ENCODE measurements at places on chromosomes 12 and 14.

- peak; percentile 4 for DNase-seq
Observed at GRCh38 chr14:105890474-105891220, 364.3 kb downstream of the TMEM121 start.

DNA sequence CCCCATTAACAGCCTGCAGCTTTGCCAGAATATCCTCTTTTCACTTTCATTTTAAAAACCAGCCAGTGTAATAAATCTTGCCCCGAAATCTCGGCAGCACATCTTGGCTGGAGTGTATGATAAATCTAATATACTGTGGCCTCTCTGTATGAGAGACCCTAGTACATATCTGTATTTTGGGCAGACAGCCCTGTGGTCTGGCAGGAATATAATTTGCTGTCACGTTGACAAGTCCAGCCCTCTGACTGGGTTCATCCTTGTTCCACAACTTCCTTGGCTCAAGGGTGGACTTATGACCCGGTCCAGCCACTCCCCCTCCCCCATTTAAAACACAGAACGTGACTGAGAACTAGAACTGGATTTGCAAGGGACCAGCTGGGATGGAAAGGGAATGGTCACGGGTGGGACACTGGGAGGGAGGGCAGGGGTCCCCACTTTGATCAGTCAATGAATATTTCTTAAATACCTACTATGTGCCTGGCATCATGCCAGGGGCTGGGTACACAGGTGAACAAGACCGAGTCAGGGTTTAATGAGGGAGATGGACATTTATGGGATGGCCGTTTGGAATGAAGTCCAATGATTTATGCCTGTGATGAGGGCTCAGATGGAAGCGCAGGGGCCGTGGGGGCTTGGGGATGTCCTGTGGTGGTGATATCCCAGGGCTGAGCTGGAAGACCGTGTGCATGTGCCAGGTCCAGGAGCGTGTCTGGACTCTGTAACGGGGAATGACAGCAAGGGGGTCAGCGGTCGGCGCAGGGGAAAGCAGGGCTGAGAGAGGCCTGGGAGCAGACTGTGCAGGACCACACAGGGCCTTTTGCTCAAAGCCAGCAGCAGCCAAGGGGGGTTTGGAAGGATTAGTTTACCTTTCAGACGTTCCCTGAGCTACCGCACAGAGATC lies 190.5 kb downstream of the PHETA1 start:
- DNase-seq: no peak

GRCh38 chr14:92482621-92483319 lies 30.8 kb upstream of the RIN3 start:
- DNase-seq: no peak

- DNase-seq: no peak
Observed at GRCh38 chr12:107109726-107110719, 16.7 kb upstream of the CRY1 start.

DNA sequence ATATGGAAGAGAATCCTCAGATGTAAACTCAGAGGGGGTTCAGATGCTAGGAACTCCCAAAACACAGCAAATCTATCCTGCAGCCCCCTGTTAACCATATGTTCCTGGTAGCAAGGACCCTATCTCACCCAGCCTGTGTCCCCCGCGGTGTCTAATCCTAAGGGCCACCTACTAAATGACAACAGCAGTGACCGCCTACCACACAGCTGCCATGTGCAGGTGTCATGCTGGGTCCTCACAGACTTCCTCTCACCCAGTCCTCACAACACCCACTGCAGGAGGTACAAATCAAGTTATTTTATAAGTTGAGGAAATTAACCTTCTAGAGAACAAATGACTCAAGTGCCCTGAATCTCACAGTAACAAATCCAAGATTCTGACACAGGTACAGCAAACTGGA lies 73.9 kb downstream of the ITPK1 start:
- no peak for DNase-seq

DNA sequence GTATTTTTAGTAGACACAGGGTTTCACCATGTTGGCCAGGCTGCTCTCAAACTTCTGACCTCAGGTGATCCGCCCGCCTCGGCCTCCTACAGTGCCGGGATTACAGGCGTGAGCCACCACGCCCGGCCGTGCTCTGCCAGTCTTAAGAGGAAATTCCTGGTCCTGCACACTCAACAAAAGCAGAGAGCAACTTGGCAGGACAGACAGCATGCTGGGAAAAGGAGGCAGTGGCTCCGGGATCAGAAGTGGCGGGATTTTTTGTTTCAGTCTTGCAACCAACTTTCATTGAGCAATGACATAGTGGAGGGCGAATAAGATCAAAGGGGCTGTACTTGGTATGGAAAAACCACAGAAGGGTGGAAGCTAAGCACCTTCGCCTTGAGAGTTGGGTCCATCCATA lies 2.1 kb downstream of the CKAP4 start:
- no peak for DNase-seq

DNA sequence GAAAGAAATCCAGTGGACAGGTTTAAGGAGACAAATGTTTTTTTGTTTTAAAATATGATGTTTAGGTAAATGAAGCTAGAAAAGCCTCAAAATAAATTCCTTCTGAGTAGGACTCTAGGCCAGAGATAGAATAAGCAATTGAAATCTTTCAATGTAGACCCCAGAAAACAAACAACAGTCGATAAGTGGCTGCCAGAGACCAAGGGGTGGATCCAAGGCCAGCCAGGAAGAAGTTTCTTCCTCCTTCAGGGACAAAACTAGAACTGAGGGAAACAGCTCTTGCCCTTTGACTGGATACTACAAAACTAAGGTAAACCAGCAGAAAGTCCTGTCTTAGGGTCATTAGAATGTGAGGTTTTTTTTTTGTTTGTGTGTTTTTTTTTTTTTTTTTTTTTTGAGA lies 481.6 kb downstream of the RAD51B start:
- DNase-seq: no peak

DNA sequence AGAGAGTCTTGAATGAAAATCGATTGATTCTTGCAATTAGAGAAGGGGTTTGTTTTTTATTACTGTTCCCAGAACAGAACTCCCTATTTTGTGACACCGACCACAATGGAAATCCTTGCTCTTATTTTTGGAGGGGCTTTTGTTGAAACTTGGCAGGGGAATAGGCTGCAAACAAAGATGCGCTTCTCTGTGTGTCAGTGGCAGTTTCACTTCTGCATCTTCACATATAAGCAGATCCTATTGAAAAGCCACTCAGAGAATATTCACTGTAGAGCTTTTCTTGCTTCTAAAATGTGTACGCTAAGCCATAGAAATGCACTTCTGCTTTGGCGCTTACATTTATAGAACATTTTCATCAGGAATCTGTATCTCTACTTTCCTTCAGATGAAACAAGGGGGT lies 1822.4 kb upstream of the SEL1L start:
- DNase-seq: no peak

DNA sequence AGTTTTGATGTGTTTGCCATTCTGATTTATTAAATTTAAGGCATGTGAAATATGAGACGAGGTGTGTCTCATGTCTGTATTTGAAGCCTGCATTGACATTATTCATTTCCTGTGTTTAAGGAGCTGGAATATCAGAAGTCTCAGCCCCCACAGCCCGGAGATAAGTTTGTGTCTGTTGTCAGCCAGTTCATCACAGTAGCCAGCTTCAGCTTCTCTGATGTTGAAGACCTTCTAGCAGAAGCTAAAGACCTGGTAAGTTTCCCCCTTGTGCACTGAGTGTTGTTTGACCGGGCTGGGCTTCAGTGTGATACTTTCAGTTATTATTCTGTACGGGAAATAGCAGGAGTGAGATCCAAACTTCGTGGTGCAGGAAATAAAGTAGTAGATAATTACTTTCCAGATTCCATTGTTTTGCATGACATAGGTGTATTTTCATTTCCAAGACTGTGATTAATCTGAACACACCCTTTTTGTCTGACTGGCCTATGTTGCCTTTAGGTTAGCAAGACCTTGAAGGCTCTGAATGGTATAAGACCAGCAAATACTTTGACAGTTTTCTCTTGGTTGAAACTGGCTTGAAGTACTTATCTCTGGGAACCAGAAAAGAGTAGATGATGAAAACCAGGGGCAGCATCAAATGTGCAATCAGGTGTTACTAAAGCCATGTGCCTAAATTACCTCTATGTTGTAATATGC lies 101.5 kb downstream of the GPR135 start:
- no peak for DNase-seq

DNA sequence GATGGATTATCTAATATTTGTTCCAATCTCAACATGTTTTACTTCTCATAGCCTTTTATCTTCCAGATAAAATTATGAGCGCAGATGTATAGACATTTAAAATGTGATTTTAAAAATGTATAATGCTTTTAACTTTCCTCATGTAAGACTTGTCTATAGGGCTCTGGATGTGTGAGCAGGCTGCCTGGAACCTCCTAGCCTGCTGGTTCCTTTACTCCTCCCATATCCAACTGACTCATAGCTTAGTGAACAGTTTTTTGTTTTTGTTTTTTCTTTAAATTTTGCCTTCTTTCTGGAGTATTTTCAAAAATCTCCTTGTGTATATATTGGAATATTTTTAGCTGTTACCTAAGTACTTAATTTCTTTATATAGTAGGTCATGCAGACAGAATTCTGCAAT lies 115.4 kb downstream of the PDE3A start:
- DNase-seq: no peak

- no peak for DNase-seq
Observed at GRCh38 chr12:54141431-54142113, 47.2 kb downstream of the SMUG1 start.

GRCh38 chr14:69034612-69035262 lies 55.6 kb upstream of the ACTN1 start:
- no peak for DNase-seq

DNA sequence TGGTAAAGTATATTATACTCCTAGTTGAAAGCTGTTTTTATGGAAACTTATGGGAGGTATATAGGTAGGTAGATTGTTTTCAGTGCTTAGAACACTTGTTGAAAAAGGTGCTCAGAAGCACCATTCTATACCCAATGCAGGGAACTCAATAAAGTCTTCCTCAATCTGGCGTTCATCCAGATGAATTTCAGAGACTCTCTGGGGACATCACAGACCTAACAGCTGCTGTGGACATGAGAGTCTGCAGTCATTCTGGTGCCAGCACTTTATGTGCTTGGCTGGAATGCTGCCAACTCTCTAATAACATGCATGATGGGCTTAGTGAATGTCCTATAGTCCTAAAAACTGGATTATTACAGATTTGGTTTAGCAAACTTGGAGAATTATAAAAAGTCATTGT lies 115.9 kb downstream of the NTN4 start:
- DNase-seq: no peak
